ENCODE measurements at places on chromosomes 1 and 21. TPM values are rescaled to one million over a fixed set of nuclear protein-coding genes. Genes with fewer than 3 reads are reported as not detected.
A peak's percentile ranks its signal among the peaks of the same experiment; 100 is the strongest.

DNA sequence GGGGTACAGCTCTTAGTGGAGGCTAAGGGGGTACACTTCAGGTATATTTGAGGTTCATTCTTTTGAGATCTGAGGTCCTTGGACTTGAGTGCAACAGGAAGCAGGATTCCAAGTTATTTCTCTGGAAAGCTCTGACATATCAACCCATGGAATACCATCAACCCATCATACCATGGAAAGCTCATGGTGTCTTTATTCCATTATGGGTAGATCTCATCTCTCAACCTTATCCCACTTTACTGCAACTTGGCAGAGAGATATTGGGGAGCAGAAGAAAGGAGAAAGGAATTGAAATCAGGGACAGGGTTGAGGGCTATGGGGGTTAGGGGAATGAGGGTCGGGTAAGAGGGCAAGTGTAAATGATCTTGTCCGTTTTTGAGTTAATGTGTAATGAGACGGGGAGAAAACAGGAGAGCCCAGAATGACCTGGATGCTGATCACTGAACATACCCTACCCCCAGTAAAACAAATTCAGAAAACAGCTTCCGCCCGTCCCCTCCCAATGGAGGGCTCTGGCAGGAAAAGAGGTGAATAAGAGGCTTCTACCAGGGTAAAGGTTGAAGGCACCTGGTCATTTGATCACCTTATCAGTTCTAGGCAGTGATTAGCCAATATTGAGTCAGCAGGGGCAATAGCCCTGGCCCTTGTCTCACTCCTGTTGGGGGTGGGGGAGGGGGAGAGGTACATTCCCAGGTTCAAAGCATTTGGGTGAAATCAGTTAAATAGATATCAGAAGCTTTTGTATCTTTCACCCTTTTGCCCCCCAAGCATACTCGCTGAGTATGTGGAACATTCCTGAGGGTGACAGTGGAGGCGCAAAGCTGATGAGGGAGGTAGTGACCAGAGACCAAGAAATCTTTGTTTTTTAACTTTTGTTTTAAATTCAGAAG lies 622 bp upstream of the APOA2 start:
- H3K27ac ChIP-seq = no peak overlapping the region
- DNase-seq = no peak
- H3K4me1 ChIP-seq = peaks cover 41% of the 10 kb centered on the region
- H3K36me3 ChIP-seq = no peaks in the 10 kb centered on the region

DNA sequence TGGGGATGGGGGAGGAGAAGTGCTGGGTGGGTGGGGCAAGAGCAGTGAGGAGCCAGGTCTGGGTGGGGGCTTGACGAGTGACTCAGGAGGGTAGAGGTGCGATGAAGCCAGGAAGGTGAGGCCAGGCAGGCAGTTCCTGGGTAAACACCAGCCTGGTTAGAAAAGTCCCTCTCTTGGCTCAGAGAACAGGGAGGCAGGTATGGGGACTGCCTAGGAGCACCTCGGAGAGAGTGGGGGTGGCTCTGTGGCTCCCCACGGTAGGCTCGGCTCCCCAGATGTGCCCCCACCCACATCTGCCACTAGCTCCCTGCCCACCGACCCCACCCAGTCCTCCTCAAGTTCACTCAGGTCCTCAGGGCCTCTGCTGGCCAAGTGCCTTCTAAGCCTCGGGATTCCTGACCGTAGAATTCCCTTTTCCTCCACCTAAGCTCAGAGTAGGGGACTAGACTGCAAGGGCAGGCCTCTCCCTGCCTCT lies 1.2 kb downstream of the HSPG2 start:
- H3K27ac ChIP-seq = no peak overlapping the region
- DNase-seq = no peak
- no peaks in the 10 kb centered on the region for H3K36me3 ChIP-seq
- no peaks in the 10 kb centered on the region for H3K4me1 ChIP-seq
- H3K4me3 ChIP-seq = peak overlapping the region; percentile 45

DNA sequence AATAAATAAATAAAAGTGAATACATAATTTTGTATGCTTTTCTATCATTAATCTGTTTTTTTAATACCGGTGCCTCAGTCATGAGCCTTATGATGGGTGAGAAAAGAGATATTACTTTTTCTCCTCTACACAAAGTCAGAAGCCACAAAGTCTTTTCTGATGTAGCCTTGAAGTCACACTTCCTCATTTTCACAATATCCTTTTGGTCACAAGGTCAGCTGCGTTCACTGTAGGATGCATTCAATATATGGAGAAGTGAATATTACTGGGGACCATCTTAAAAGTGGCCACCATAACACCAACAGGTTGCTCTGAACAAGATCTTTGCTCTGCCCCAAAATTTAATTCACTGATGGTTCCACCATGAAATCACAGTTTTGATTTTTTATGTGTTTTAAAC lies 83.3 kb upstream of the TNR start:
- no peak overlapping the region for H3K4me3 ChIP-seq
- DNase-seq = no peak

DNA sequence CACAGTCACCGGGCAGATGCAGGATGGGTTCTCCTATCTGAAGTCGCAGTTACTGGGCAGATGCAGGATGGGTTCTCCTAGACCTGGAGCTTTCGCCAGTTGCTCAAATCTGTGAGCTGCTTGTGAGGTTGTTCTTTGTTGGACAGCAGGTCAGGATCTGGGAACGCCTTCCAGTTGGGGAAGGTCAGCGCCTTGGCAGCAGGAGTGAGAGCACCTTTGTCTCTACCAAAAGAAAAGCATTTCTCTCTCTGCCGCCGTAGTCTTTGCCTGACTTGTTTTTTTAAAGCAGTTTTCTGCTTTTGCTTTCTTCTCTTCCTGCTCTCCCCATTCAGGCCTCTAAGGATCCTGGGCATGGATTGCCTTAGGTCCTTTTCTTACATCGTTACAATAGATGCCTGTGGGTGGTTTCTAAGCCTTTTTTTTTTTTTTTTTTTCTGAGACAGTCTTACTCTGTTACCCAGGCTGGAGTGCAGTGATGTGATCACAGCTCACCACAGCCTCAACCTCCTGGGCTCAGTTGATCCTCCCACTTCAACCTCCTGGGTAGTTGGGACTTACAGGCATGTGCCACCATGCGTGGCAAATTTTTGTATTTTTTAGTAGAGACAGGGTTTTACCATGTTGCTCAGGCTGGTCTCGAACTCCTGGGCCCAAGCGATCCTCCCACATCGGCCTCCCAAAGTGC lies 15.7 kb downstream of the PEX14 start:
- no peaks in the 10 kb centered on the region for H3K27me3 ChIP-seq
- H3K4me3 ChIP-seq = no peak overlapping the region
- peaks cover 1% of the 10 kb centered on the region for H3K4me1 ChIP-seq
- DNase-seq = no peak
- H3K27ac ChIP-seq = no peak overlapping the region

- DNase-seq = no peak
- H3K4me3 ChIP-seq = no peak overlapping the region
- peak overlapping the region; percentile 34 for H3K27ac ChIP-seq
- peaks cover 12% of the 10 kb centered on the region for H3K36me3 ChIP-seq
These were observed 40.2 kb downstream of the STX6 start for GRCh38 chr1:180982422-180982821.

GRCh38 chr1:118931876-118932275 lies 56.3 kb downstream of the TBX15 start:
- no peak for DNase-seq
- H3K4me1 ChIP-seq = no peaks in the 10 kb centered on the region
- H3K27ac ChIP-seq = no peak overlapping the region
- H3K36me3 ChIP-seq = no peaks in the 10 kb centered on the region
- no peaks in the 10 kb centered on the region for H3K27me3 ChIP-seq

DNA sequence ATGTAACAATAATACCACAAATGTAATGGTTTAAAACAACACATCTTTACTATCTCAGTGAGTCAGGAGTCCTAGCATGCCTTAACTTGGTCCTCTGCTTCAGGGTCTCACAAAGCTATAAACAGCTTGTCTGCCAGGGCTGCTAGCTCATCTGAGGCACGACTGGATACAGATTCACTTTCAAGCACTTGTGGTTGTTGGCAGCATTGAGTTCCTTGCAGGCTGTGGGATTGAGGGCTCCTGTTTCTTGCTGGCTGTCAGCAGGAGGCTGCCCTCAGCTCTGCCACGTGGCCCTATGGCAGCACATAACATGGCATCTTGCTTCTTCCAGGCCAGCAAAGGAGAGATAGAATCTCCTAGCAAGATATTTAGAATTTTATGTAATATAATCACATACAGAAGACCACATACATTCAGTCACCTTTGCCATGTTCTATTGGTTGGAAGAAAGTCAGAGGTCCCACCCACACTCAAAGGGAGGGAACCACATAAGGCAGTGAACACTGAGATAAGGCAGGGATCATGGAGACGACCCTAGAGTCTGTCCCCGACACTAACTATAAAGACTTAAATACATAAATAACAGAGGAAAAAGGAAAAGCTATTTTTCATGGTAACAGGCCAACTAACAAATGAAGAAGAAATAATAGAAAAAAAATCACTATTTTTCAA lies 18.9 kb upstream of the IPP start:
- no peaks in the 10 kb centered on the region for H3K36me3 ChIP-seq
- no peak overlapping the region for H3K4me3 ChIP-seq
- H3K27me3 ChIP-seq = no peaks in the 10 kb centered on the region
- H3K27ac ChIP-seq = no peak overlapping the region
- DNase-seq = no peak

DNA sequence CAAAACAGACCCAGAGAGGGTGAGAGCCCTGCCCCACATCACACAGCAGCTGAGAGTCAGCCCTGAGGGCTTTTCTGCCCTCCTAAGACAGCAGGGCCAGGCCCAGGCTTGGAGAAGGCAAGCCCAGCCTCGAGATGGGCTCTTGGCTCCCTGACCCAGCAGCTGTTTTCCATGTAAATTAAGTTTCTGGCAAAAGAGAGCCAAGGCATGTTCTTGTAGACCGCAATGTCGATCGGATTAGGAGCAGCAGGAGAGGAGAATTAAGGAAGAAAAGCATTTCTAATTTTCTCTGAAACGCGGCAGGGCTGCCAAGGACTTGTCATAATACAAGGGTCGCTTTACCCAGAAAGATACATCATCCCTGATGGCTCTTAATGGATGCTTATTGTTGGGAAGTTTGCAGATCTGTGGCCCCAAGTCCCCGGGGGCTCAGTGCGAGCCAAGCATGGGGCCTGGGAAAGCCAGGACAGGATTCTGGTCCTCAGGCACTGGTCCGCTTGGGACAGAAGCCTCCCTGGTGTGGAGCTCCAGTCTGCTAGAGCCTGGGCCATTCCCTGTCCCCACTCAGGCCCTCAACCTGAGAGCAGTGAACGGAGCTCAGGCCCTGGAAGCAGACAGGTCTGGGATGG lies 62.8 kb downstream of the DMRTB1 start:
- no peak overlapping the region for H3K4me3 ChIP-seq
- no peak for DNase-seq
- H3K27me3 ChIP-seq = no peaks in the 10 kb centered on the region
- H3K4me1 ChIP-seq = no peaks in the 10 kb centered on the region

GRCh38 chr1:210855440-210855839 lies 278.5 kb downstream of the KCNH1 start:
- no peaks in the 10 kb centered on the region for H3K4me1 ChIP-seq
- no peaks in the 10 kb centered on the region for H3K36me3 ChIP-seq
- H3K4me3 ChIP-seq = no peak overlapping the region

DNA sequence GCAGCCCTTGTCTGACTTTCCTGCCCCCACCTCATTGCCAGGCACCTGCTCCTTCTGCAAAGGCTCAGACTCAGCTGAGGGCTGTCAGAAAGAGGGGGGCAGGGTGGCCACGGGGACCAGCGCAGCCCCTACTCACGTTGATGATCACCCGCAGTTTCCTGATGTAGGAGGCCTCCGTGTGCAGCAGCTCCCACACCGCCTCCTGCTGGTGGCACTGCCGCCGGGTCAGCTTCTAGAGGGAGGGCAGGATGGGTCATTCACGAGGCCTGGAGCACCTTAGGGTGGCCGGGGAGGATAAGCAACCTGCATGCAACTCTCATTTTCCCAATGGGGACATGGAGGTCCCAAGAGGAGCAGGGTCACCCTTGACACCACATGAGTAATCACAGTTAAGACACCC lies 6.4 kb upstream of the TNFRSF25 start:
- H3K4me3 ChIP-seq = no peak overlapping the region
- H3K36me3 ChIP-seq = no peaks in the 10 kb centered on the region
- H3K4me1 ChIP-seq = peaks cover 6% of the 10 kb centered on the region
- no peak for DNase-seq
- H3K27me3 ChIP-seq = no peaks in the 10 kb centered on the region

DNA sequence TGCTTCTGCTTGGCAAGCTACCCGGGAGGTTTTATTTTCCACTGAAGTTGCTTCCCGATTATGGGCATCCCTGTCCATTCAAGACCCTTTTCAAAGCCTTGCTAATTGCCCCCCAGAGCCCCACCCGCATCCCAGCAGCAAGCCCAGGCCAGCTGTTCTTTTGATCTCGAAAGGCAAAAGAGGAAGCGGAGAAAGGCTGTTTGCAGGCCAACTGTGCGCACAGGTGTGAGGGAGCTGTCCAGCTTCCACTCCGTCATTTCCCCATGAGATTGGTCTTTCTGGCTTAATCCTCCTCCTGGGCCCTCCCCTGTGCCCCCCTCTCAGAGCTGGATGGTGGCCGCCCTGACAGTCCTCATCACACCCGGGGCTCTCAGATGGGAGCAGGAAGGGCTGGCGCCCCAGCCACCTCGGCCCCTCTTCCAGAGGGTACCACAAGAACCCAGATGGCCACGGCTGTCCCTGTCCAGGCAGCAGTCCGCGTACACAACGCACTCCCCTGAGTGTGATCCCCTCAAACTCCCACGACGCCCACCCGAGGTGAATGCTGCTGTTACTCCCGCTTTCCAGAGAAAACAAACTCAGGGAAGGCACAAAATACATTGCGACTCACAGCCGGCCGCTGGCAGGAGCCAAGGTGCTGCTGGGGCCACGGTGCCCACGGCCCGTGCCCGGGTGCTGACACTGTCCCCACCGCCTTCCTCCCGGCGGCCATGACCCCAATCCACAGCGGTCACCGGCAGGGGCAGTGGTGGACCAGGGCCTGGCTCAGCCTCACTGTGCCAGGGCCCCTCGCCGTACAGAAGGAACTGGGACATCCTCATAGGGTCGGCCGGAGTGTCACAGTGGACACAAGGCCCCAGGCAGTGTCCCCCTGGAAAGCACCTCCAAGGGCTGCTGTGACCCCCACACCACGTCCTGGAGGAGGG lies 121.9 kb downstream of the CRYAA start:
- DNase-seq = no peak
- H3K4me3 ChIP-seq = no peak overlapping the region
- H3K4me1 ChIP-seq = no peaks in the 10 kb centered on the region
- no peaks in the 10 kb centered on the region for H3K36me3 ChIP-seq
- H3K27ac ChIP-seq = no peak overlapping the region
- no peaks in the 10 kb centered on the region for H3K27me3 ChIP-seq

- no peak overlapping the region for H3K4me3 ChIP-seq
- peak overlapping the region; percentile 5 for H3K27ac ChIP-seq
- DNase-seq = no peak
- no peaks in the 10 kb centered on the region for H3K36me3 ChIP-seq
These were observed 181.8 kb upstream of the EDN2 start for GRCh38 chr1:41665962-41666917.

Gene ANGPTL1
- not detected for total RNA-seq

Gene NEGR1
- total RNA-seq = 1.2 TPM

Gene HPDL
- total RNA-seq = 0.32 TPM

Gene LRRC42
- 6.2 TPM for total RNA-seq

Gene CNST
- 111 TPM for total RNA-seq

Gene ATAD3B
- 45.5 TPM for total RNA-seq

Gene C1orf226
- 0.24 TPM for total RNA-seq

Gene TFAP2E
- 0.74 TPM for total RNA-seq
